ENCODE measurements at places on chromosomes 3 and 15.

DNA sequence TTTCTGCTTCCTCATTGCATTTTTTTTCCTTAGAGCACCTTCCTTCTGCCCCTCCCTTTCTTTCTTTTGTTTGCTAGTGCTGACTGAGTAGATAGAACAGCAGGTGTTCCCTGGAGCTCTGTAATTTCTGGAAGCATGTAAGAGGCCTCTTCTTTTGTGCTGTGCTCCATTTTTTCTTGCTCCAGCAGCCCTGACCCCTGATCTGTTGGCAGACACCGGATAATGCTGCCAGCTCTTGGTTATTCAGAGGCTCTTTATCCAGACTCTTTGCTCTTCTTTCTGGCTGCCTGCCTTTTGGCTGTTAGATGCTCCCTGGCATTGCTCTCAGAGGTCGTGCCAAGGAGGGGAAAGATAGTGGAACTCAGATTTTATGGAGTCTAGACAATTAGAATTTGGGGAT lies 104.4 kb upstream of the RBMS3 start:
- DNase-seq, result no peak

- peak; percentile 75 for DNase-seq
Measured at GRCh38 chr15:90087454-90088154, 14.7 kb downstream of the IDH2 start.

DNA sequence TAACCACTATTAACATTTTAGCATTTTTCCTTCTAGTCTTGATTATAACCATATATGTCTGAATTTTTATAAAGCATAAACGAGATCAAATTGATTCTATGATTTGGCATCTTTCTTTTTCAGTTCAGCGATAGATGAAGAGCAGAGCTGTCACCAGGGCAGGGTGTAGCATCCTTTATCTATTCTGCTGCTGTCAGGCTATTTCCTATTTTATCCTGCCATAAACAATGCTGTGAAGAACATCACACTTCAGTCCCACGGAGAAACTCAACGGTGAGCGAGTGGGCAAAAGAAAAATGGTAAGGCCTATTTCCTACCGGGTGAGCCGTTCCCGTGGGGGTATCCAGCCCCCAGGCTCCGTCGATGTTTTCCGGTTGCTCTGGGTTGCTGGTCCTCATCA lies 15.5 kb downstream of the TMEM40 start:
- DNase-seq, result no peak

DNA sequence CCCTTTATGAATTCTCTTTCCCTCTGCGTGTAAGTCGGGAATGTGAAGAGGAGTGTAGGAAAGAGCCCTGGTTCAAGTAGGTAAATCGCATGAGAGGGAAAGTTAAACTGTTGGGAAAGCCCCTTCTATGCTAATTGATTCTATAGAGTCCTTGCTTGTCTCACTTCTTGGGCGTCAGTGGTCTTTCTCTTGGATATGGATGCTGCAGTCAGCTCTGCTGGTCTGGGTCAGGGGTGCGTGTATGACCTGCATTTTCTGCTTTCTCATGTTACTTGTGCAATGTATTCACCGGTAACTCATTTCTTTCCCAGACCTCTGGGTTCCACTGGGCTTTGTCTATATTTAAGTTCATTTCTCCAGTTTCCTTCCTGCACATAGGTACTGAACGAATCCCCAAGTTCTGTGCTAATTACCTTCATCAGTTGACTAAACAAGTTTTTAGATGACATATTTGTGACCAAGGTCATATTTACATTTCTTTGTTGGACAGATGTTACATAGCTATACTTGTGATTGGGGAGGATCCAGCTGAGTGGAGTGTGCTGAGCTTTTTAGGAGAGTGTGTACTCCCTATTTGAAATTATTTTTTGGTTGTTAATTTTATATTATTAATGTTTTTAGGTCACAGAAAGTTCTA lies 1.4 kb downstream of the SETD5 start:
- DNase-seq, result peak; percentile 49

- DNase-seq, result peak; percentile 88
Measured at GRCh38 chr3:107421170-107421792, 44.0 kb downstream of the CCDC54 start.

DNA sequence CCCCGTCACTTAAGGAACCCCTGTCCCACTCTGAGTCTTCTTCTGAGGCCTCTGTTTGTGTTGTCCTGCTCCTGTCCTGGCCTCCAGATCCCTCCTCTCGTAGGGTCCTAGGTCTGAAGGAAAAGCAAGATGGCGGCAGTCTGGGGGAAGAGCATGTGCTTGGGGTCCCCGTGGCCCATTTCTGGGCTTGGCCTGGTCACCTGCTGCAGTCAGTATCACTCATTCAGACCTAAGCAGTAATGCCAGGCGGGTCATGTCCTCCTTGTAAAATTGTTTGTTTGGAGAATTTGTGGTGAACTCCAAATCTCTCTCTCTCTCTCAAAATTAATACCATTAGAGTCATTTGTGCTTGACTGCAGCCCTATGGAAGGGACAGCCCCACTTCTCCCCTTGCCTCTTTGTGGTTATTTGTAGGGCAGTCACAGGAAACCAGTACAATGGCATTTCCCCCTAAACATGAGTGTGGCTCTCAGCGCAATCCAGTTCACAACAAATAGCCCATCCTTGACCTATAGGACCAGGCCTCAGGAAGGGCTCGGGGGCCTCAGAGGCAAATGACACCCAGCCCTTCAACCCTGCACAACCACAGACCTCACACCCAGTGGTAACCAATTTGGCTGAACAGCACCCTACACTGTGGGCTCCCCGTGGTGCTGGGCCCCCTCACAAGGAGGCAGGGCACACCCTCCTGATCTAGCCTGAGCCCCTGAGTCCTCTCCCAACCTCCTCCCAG lies 173.5 kb downstream of the OR4M2 start:
- no peak for DNase-seq

GRCh38 chr15:98121536-98121935 lies 161.0 kb downstream of the ARRDC4 start:
- DNase-seq, result no peak

DNA sequence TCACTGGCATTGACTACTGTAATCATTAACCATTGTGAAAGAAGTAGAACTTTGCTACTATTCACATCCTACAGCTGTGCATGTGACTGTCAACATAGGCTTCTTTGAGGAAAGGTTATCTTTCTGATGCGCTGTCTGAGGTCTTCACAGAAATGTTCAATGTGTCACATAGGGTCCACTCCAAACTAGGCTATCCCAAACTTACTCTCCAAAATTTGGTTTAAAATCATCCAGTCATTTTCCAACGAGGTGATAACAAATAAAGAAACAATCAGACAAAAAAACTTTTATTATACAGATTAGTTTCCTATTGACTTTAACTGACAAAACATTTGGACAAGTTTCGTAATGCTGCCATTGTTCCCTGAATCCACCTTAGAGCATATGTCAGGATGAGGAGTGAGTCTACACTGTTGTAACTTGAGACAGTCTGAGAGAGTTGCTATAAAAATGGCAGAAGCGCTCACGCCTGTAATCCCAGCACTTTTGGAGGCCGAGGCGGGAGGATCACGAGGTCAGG lies 511.6 kb downstream of the PLOD2 start:
- DNase-seq, result no peak

- DNase-seq, result peak; percentile 97
Measured at GRCh38 chr3:52039846-52040245, 16.5 kb downstream of the DUSP7 start.

GRCh38 chr3:177089110-177089509 lies 108.2 kb downstream of the TBL1XR1 start:
- DNase-seq, result no peak

DNA sequence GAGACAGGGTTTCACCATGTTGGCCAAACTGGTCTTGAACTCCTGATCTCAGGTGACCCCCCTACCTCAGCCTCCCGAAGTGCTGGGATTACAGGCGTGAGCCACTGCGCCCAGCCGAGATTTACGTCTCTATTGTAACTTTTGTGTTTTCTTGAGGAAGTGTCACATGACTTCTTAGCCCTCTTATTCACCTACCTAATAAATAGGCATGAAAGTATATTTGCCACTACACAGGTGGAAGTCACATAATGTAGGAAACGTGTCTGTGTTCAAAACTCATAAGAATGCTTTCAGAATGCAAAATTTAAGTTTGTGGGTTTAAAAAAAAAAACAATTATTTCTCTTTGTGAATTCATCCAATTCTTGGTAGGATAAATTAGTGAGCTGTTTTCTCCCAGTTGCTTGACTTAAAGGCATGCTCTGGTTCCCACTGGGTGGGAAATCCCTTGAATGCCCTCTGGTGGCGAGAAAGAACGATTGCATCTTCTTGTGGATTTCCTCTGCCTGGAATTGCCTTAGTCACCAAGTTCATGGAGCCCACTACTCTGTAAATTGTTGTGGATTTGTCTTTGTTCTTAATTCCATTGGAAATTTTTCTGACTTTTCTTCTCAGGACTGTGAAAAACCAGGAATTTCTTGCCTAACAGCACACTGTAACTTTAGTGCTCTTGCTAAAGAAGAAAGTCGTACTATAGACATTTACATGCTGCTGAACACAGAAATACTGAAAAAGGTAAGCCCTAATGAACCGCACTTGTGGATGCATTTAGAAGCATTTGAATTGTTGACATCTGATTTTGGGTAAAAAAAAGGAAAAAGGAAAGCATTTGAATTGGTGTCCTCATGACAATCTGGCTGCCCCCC lies 82.2 kb upstream of the CTDSPL start:
- DNase-seq, result peak; percentile 84

DNA sequence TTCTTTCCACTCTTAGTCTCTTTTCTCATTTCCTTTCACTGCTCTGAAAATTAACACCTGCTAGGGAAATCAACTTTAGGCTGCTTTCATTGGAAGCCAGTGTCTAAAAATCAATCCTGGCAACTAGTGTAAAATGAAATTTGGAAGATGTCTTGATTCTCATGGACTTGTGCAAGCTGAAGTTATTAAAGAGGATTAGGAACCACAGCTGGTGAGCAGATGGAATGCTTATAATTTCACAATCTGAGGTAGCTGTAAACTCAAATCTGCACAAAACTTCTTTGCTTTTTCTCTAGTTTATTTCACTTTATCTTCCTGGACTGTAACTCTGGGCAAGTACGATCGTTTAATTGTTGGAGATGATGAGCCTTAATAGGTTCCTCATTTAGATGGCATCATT lies 175.6 kb downstream of the GHSR start:
- DNase-seq, result no peak

GRCh38 chr15:57195326-57195725 lies 181.0 kb upstream of the CGNL1 start:
- DNase-seq, result no peak

DNA sequence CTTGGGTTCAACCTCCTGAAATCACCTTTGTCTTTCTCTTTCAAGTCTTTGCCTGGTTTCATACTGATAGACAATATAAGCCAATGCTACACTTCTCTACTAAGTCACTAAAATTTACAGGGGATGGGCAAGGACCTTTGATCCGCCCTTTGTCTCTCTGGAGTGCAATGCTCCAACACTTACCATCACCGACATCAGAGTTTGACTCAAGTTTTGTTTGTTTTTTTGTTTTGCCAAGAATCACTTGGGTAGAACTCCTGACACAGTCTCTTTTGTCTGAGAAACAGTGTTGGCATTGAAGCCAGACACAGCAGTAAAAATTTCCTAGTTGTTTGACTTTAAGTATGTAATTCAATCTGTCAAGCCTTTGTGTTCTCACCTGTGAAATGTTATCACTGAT lies 29.3 kb downstream of the NFKBIZ start:
- DNase-seq, result peak; percentile 22

DNA sequence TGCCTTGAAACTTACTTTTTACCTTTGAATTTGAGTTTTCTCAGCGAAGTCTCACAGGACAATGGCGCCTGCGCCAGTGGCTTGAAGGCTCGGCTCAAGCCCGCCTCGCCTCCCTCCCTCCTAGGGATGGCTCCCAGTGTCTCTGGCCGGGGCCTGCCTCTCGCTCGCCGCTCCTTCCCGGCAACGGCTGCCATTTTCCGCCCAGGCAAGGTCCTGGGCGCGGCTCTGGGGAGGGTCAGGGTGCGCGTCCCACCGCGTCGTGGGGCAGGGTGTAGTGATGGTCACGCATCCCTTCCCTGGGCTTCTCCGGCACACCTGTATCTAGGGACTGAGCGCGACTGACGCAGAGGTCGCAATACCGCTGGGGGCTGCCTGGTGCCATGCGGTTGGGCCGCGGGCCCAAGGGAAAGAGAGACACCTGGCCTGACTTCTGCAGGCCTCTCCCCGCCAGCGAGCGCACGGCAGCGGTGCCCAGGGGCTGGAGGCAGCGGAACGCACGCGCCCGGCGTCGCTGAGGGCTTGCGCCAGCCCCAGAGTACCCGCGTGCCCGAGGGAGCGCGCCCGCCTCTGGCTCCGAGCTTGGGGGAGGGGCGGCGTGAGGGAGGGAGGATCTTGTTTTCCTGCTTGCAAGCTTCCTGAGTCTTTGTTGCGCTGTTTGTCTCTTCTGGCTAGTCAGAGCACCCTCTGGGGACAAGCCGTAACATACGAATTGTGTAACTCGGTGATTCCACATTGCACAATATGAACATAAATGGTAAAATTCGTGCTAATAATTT lies 20.7 kb upstream of the FEM1B start:
- peak; percentile 87 for DNase-seq

DNA sequence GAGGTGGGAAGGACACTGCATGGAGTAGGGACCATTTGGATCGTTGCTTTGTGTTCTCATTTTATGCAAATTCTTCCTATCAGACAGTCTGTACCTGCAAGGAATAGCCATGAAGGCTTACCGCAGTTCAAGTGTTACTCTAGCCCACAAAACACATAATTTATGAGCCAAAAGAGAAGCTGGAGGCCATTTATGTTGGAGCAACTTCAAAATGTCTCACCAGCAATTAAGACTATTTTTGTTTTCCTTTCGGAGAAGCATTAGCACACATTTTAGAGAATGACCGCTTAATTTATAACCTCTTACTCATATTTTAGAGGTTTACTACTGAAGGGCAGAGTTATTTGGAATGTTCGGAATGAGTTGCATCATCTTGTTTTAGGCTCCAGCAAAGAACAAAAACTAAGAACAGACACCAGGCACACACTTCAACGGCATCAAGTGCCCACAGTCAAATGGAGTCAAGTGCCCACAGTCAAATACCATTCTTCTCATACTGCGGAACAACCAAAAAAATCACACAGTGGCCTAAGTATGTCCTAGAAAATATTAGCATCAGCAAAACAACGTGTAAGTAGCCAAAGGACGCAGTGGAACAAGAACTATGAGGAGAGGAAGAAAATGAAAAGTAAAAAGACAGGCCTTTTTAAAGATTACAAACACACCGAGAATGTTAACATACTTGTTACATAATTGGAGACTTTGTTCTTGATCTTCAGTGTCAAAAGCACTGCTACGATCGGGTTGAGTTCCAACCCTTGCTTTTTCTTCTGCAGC lies 17.5 kb upstream of the GOLGA8J start:
- DNase-seq, result no peak

DNA sequence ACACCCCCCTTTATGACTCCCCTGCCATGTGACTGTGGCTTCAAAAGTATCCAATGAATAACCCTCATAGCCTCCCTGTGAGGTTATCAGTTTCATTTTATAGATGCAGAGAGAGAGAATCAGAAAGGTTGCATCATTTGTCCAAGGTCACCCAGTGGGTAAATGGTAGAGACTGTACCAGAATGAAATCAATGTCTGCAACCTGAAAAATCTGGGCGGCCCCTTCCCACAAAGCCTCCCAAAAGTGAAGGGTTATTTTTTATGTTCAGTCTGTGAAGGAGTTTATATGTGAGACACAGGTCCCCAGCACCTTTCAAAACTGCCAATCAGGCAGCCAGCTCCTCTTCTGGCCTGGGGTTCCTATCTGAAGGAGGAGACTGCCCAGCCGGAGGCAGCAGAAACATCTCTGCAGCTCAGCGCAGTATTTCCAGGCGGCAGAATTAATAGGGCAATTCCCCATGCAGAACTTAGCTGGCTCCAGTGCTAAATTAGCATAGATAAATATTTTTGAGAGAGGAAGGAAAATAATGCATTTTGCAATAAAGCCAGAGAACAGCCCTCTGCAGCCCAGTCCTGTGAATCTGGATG lies 130.8 kb upstream of the PRR20G start:
- no peak for DNase-seq
